8988T (cell line): ENCODE measurements at places on chromosomes 16 and 17.

GRCh38 chr16:79150151-79150550 lies 450.4 kb downstream of the MAF start:
- DNase-seq: no peak

- DNase-seq: no peak
These were observed 43.7 kb downstream of the MAP2K4 start for GRCh38 chr17:12064395-12064794.

DNA sequence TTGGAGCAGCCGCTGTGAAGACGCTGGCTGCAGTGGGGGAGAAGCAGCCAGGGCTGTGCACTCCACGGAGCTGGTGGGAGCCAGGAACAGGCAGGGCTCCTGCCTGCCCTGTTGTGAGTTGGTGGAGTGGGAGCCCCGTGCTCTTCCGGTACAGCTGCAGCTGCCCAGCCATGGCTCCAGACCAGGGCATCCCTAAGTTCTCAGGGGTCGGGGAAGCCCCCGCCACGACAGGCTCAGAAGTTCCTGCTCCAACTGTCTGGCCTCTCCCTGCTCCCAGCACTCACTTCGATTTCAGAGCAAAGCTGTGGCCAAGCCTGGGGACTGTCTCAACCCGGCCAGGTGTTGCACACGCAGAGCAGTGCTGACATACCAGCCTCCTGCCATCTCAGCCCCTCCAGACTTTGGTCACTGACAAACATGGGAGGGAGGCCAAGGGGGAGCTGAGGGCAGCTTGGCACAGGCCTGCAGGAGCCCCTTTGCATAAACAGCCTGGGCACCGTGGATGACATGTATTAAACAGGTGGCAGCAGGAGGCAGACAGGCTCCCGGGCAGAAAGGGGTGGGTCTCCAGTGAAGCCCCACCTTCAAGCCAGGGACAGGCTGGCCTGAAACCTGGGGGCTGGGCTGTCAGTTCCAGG lies 13.9 kb upstream of the KDM8 start:
- no peak for DNase-seq

GRCh38 chr16:66486773-66487579 lies 59.9 kb downstream of the BEAN1 start:
- DNase-seq: no peak

DNA sequence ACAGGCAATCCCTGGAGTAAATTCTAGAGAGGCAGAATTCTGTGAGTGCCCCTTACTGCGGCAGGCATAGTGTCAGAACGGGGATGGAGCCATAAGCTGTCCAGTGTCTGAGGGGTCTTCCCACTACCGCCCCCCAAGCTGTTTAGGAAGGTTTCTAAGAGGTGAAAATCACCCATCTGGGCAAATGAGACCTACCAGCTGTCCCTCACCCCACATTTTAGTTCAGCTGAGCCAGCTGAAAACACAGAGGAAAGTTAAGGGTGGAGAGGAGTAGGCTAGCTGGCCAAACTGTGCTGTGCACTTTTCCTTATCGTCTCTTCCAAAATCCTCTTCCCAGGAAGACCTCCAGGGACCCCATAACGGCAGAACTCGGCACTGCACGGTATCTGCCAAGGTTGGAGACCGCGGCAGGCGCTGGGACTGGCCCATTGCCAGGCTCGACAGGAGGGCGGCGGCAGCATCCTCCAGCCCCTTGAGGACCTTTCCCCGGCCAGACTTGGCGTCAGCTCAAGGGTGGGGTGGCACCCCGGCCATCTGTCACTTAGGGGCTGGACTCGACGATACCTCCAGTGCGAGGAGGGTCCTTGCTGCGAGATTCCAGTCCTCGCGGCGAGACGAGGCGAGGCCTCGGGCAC lies 955 bp downstream of the ACLY start:
- DNase-seq: no peak

DNA sequence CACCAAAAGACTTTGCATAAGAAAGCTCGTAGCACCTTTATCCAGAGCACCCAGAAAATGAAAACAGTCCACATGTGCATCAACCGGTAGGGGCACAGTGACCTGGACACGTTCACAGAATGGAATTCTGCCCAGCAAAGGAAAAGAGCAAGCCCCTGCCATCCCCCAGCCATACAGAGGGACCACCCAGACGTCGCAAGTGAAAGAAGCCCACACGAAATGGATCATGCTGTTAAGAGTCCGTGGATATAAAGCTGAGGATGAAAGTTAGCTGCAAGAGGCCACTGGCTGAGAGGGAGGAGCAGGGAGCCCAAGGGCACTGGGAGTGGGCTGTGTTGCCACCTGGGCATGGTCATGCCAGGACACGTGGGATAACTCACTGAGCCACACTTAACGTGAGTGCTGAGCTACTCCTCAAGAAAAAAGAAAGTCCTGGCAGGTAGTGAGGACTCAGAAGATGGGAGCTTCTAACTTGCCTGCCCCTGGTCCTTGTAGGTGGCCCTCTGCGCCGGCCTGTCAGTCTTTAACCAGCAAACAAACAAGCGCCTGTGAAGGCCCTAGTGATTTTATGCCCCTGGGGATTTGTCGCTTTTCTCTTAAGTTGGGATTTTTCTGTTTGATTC lies 190.7 kb downstream of the C16orf95 start:
- DNase-seq: no peak

DNA sequence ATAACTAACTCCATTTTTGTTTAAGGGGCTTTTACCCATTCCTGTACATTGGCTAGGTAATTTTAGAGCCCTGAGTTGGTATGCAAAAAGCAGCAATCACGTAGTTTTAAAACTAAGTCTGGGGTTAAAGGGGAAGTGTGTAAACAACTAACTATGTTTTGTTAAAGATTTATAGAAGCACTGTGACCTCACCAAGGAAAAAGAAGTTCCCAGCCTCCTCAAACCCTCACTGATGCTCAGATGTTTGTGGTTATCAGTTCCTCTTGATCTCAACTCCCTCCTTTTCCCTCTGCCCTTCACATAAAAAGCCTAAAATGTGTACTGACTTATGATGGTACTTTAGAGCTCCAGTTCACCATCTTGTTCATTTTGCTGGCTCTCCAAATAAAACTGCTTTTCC lies 119.9 kb upstream of the IRX6 start:
- no peak for DNase-seq

GRCh38 chr16:52953215-52953614 lies 99.5 kb downstream of the CHD9NB start:
- DNase-seq: no peak

DNA sequence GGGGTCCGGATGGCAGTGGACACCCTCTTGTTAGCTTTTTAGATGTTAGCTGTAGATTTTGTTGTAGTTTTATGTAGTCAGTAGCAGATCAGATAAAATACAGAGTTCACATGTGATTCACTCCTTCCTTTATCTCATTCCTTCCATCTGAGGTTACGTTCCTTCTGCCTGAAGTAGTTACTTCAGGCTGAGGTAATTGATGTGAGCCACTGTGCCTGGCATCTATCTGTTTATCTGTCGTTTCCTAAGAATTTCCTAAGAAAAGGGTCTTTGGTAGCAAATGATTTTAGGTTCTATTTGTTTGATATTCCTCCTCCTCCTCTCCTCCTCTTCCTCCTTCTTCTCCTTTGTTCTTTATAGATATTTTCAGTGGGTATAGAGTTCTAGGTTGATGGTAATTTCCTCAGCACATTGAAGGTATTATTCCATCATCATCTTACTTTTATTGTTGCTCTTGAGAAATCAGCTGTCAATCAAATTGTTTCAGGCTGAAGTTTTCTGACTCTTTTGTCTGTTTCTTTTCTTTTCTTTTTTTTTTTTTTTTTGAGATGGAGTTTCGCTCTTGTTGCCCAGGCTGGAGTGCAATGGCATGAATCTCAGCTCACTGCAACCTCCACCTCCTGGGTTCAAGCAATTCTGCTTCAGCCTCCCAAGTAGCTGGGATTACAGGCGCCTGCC lies 29.6 kb upstream of the FBXO47 start:
- no peak for DNase-seq

GRCh38 chr17:28896884-28897768 lies at the start of gene FLOT2:
Gene FLOT2 (minus strand): TSS chr17:28897733. CDS start chr17:28897574, 159 bp downstream.
- peak; percentile 79 for DNase-seq

- no peak for DNase-seq
These were observed 53.4 kb downstream of the EMP2 start for GRCh38 chr16:10526962-10527361.

DNA sequence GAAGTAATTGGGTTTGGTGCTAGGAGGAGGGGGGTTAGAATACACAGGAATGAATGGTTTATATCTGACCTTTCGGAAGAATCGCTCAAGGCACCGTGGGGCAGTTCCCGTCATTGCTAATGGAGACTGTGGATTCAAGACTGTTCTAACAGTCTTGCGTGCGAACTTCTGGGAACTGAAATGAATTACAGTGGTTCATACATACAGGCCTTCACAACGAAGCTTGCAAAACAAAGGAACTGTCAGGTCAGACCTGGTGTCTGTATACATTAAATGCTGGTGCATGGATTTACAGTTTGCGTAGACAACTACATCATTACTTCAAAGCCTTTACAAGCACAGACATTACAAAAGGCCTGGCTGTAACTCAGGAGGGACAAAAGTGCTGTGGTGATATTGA lies 983.9 kb downstream of the CDH11 start:
- no peak for DNase-seq

- no peak for DNase-seq
These were observed 22.4 kb downstream of the SNX11 start for GRCh38 chr17:48129981-48130380.

DNA sequence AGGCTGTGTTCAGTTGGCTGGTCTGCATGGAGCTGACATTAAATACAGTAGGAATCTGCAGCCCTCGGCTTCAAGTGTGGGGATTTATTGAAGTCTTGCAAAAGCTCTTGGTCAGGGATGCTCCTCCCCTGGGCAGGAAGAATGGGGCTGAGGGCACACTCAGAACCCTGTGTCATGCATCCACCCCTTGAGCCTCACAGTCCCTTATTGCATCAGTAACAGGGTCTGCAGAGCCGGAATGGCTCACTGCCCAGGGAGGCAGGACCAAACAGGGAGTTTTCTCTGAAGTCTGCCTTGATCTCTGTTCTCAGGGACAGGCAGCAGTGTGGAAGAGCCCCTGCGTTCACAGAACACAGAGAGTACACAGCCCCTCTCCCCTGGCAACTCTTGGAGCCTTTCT lies 216.8 kb downstream of the ENGASE start:
- no peak for DNase-seq

GRCh38 chr16:59205403-59205802 lies 471.3 kb upstream of the GOT2 start:
- DNase-seq: no peak

DNA sequence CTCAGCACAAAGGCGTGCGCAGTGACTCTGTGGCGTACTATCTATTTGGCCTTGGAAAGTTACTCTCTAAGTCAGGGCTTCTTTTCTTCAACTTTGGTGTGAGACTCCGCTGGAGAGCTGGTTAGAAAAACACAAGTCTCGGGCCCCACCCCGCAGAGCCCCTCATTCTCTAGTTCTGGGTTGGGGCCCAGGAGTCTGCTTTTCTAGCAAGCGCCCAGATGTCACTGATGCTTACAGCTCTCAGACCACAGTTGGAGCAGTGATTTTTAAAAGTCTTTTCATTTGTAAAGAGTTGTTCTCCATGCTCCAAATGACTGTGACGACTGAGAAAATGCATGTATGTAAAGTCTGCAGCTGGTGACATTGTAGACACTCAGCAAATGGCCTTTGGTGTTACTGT lies 582.3 kb downstream of the WWOX start:
- no peak for DNase-seq

DNA sequence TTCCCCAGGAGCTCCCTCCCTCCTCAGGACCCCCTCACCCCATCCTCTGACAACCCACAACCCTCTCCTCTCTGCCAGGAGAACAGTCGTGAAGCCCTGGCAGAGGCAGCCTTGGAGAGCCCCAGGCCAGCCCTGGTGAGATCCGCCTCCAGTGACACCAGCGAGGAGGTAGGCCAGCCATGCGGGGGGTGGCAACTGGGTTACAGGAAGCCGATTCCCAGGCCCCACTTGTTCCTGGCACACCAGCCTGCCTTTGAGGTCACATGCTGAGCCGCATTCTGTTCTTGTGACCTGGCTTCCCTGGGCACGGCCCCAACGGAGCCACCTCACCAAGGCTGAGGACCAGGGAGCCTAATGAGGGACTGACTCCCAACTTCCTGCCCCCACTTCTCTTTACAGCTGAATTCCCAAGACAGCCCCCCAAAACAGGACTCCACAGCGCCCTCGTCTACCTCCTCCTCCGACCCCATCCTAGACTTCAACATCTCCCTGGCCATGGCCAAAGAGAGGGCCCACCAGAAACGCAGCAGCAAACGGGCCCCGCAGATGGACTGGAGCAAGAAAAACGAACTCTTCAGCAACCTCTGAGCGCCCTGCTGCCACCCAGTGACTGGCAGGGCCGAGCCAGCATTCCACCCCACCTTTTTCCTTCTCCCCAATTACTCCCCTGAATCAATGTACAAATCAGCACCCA lies 7.9 kb downstream of the NAT9 start:
- peak; percentile 61 for DNase-seq

GRCh38 chr17:62987136-62987535 lies 21.1 kb downstream of the TANC2 start:
- DNase-seq: no peak

- DNase-seq: no peak
These were observed 2.6 kb downstream of the STAC2 start for GRCh38 chr17:39222866-39223834.
